ENCODE measurements at places on chromosomes 13 and 19.

DNA sequence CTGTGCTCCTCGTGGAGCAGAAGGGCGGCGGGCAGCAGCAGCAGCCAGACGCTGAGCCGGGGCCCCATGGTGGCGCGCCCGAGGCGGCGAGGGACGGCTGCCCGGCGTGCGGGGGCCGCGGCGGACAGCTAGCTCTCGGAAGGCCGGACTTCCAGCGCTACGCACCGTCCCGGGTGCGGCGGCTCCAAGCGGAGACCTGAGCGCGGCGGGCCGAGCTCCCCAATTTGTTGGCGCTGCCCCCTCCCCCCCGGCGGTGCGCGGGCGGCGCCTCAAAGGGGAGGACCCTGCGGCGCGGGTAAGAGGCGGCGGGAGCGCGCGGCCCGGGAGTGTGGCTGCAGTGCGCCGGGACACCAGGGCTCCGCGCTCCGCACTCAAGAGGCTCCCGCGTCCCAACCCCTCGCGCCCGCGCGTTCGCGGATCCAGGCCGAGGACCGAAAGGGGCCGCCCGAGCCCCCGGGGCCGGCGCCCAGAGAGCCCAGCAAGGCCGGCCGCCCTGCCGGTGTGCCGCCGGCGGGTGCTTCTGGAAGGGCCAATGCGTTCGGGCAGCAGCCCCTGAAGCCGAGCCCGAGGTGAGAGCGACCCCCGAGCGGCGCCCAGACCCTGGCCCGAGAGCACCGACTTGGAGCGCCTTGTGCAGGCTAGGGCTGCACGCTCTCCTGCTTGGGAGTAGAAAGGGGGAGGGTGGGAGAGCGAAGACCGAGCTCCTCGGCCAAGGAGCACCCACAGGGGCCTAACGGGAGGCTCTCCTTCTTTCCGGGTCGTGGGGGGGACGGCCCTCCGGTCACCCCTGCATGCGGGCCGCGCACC is at the start of the genes COL4A1 and COL4A2:
TSS of gene COL4A1 (minus strand) at position 198 of the 807 bp plus-strand sequence. CDS start at position 68, 130 bp downstream.
TSS of gene COL4A2 (plus strand) at position 325 of the 807 bp plus-strand sequence. CDS start 620 bp downstream, outside the sequence.
- peak; percentile 43 for DNase-seq

DNA sequence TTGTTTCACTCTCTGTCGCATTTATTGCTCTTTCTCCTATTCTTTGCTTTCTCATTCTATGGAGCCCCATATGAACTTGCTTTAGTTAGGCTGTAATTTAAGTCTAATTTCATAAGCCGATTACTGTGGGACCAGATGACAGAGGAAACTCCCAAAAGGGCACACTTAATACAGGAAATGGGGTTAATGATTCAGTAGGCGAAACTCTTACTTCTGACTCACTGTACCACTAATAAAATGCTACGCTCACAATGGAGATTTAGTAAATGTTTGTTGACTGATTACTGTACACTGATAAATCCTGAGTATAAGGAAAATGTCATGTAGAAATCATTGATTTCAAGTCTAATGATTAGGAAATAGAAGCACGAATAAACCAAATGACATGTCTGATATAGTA is 276.4 kb downstream of the KLF5 start:
- DNase-seq, result peak; percentile 93

GRCh38 chr13:98784666-98785065 is 32.2 kb upstream of the SLC15A1 start:
- no peak for DNase-seq

GRCh38 chr19:3210347-3211017 is 14.0 kb upstream of the CELF5 start:
- DNase-seq, result peak; percentile 46

DNA sequence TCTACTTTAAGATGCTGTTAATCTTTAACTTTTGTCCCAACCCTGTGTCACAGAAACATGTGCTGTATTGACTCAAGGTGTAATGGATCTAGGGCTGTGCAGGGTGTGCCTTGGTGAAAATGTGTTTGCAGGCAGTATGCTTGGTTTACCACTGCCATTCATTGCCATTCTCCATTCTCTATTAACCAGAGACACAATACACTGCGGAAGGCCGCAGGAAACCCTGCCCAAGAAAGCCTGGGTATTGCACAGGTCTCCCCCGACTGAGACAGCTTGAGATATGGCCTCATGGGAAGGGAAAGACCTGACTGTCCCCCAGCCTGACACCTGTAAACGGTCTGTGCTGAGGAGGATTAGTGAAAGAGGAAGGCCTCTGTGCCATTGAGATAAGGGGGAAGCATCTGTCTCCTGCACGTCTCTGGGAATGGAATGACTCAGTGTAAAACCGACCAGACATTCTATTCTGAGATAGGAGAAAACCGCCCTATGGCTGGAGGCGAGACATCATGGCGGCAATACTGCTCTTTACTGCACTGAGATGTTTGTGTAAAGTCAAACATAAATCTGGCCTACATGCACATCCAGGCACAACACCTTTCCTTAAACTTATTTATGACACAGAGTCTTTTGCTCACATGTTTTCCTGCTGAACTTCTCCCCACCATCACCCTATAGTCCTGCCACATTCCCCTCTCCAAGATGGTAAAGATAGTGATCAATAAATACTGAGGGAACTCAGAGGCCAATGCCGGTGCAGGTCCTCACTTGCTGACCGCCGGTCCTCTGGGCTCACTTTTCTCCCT is 13.1 kb upstream of the ZNF888 start:
- peak; percentile 31 for DNase-seq

DNA sequence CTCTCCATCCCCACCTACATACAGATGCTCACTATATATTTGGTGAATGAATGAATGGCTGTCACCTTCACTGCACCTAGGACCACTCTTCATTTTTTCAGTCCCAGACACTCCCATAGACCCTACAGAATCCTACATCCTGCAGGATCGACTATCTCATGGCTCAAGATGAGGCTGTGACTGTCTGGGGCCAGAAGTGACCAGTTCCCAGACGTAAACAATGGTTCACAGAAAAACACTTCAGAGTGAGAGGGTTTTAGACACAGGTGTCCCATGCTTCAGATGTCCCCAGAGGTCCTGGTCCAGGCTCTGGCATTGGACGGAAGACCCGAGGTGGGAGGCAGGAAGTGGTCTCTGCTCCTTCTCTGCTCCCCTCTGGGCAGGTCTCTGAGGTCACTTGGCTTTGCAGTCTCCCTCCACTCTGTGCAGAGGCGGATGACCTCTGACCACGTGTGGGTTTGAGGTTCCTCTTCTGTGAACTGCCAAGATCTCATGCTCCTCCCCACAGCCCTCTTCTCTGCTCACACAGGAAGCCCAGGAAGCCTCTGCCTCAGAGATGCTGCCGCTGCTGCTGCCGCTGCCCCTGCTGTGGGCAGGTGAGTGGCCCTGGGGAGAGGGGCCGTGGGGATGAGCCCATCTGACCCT is 24.9 kb downstream of the SIGLEC7 start:
- DNase-seq, result no peak

DNA sequence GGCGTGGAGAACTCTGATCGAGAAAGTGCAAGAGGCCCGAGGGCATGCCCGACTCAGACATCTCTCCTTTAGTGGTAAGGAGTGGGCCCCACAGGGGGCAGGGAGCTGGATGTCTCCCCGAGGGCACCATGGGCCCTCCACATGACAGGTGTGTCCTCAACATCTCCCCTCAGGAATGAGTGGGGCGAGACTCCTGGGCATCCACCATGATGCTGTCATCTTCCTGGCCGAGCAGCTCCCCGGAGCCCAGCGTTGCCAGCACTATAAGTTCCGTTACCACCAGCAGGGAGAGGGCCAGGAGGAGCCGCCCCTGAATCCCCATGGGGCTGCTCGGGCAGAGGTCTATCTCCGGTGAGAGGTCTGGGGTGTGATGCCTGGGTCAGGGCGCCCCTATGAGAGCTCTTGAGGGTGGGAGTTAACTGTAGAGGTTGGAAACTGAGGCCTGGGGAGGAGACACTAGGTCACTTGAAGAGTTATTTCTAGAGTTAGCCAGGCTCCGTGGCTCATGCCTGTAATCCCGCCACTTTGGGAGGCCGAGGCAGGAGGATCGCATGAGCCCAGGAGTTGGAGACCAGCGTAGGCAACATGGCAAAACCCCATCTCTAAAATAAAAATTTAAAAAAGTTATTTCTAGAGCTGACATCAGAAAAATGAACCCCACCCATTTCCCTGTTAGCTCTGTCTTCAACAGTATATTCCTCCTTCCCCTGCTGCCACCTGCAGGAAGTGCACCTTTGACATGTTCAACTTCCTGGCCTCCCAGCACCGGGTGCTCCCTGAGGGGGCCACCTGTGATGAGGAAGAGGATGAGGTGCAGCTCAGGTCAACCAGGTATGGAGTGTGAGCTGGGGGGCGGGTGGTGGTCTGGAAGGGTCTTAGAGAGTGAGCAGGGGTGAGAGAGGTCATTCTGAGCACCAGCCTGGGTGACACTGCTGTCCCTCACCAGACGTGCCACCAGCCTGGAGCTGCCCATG is 5.1 kb downstream of the IGFLR1 start:
- peak; percentile 14 for DNase-seq

- DNase-seq, result no peak
Measured at GRCh38 chr13:22648320-22648801, 532.4 kb upstream of the SGCG start.

- DNase-seq, result no peak
Measured at GRCh38 chr13:63042686-63043085, 1627.0 kb upstream of the PCDH20 start.

DNA sequence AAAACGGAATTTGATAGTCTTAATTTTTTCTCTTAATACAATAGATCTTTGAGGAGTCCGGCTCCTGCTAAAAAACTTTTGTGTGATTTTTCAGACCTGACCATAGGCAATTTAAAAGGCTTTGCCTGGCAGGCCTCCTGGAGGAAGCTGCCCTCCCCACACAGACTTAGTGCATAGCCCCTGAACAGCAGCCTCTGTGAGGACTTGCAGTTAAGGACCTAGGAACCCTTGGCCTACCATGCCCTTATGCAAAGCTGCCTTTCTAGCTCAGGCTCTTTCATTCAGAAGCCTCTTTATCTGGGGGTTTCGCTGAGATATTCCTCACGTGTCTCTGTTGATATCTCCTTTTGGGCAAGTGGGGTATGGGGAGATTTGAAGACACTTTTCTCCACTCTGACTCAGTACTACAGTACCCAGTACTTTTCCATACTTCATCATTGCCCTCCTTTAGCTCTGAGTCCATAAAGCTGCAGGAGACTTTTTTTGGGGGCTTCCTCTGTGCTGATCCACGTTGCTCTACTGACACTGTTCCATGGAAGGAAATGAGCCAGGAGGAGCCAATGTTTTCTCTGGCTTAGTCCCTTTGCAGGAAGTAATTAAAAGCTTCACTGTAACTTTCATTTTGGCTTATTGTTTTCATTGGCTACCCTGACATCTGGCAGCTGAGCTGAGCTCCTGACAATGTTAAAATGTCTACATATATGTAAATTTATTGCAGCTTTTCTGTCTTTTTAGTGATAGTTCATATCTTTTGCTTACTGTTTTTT is 283.1 kb downstream of the TDRD3 start:
- peak; percentile 44 for DNase-seq

DNA sequence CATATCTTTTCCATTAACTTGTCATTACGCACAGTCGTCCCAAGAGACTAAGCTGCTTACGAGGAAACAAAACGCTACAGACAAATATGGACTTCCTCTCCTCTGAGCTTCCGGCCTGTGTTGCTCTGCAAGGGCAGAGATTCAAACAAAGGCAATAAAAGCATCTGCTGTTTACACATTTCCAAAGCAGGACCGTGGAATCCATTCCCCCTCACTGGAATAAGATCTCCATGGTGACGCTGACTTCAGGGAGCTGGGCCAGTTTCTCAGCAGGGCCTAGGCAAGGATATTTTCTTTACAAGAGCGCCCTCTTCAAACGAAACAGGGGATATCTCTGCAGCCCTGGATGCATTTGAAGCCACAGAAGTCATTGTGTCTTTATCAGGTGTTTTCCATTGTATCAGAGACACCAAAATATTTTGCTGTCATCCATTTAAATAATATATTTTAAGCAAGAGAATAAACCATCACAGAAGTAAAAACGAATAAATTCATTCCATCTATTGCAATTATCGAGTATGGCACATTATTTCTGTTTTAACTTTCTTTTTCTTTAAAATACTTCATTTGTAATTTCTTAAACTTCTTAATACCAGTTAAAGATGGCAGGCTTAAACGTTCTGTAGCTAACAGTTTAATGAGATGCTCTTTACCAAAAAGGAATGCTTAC is 177.5 kb downstream of the DCLK1 start:
- peak; percentile 99 for DNase-seq

GRCh38 chr19:2194513-2195078 is 30.9 kb downstream of the DOT1L start:
- DNase-seq, result no peak

DNA sequence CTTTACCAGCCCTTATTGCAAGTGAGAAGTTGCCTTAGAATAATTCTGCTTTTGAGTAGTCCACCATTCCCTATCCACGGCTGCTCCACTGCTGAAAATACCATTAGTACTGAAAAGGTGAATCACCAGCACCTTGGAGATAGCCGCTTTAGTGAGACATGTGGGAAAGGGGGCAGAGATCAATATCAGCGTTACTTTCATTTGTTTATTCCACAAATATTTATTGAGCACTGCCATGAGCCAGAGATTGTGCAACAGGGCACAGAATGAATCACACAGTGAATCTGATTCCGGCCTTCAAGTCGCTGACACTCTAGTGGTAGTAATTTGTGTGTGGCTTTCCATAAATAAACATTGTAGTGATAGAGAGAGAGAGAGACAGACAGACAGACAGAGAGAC is 31.5 kb upstream of the MYO16 start:
- no peak for DNase-seq

GRCh38 chr13:21372530-21372929 is 86.6 kb downstream of the ZDHHC20 start:
- DNase-seq, result no peak

- no peak for DNase-seq
Measured at GRCh38 chr13:60043262-60043661, 120.5 kb downstream of the DIAPH3 start.

DNA sequence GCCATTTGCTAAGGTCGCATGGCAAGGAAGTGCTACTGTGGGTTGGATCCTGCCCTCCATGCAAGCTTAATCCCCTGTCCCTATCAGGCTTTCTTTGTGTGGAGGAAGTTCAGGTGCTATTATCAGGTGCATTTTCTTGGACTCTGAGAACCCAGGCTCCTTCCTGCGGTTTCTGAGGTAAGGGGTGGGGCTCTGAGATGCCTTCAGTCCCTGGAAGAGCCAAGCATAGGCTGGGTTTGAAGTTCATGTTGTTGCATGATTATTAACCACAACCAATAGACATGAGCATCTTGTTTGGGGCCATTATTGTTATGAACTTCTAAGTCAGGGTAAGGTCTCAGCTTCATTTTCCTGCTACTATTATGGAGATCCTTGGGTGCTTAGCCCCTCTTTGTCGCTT is 109.5 kb downstream of the NALCN start:
- no peak for DNase-seq

DNA sequence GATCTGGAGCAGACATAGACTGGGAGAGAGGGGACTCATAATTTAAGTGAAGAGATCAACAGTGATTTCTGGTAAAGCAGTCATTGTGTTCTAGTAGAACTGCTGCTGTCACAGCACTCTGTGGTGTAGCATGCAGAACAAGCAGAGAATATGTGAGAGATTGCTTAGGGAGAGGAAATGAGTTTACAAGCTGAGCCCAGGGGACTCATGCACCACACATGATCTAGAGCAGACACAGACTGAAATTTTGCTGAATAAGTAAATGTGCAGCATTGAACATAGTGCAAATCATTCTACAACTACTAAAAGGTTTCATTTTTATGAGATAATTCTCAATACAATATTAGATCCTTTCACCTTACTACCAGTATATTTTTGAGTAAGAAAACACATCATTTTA is 125.7 kb downstream of the MYO16 start:
- no peak for DNase-seq

- DNase-seq, result no peak
Measured at GRCh38 chr13:30696278-30697176, 38.8 kb upstream of the ALOX5AP start.

GRCh38 chr13:113491418-113491883 is 940 bp upstream of the DCUN1D2 start:
- peak; percentile 50 for DNase-seq

- no peak for DNase-seq
Measured at GRCh38 chr13:32629313-32629712, 43.1 kb downstream of the PDS5B start.
